ENCODE measurements at places on chromosomes 4 and X.
A peak's percentile ranks its signal among the peaks of the same experiment; 100 is the strongest.

DNA sequence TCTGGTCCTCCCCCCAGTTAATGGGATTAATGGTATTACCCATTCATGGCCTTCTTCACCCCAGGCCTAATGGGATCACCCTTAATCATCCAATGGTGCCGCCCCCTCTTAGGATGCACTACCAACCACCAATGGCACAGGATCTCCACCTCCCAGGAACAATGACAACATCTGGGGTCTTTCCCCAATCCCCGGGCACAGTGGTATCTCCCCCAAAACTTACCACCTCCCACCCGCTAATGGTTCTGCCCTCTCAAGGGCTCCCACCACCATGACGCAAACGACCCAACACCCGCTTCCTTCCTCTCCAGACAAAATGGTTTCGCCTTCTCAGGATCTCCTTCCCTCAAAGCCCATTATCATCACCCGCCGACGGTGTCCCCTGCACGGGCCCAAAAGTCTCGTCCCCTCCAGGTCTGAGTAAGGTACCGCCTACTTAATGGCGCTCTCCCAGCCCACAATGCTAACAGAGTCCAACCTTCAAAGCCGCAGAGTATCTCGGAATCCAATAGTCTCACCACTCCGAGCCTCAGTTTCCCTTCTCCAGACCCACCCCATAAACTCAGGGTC lies 458 bp downstream of the GRIPAP1 start:
- DNase-seq = peak; percentile 27

GRCh38 chrX:12672367-12673106 lies 118.7 kb upstream of the PRPS2 start:
- no peak for DNase-seq

DNA sequence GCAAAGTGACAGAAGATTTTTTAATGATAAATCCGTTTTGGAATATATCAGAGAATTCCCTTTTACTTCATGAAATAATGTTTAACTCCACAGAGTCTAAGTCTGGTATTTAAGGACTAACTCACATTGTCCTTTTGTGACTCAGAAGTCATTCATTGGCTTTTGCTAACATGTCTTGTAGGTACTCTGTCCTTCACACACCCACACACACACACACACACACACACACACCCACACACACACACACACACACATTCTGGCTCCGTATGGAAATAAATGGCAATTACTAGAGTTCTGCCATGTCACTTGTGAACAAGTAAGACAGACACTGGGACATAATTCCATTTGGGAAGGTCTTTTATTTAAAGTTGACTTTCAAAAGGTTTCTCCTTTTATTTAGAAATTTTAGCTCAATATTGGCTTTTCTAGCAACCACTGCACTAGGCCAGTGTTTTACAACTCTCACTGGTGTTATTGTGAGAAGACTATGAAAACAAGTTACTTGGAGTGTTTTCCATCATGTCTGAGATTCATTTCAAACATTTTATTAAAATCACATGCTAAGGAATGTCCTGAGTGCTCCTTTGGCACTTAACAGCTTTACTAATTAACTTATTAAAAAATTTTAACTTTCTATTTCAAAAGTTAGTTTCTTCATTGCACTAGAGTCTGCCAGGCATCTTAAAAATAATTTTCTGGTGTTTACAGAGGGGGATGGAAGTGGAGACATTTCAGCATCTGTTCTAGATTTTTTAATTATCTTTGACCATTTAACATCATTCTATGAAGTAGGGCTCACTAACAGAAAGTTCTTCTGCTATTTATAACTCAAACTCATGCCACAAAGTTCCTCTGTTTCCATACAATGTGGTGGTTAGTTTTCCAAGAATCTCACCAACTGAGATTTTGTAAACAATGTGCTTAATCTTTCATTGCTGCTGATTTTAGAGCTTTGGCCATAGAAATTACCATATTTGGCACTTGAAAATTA lies 240.3 kb upstream of the GPC4 start:
- DNase-seq = no peak

GRCh38 chr4:98571161-98571786 lies 87.1 kb downstream of the TSPAN5 start:
- no peak for DNase-seq

DNA sequence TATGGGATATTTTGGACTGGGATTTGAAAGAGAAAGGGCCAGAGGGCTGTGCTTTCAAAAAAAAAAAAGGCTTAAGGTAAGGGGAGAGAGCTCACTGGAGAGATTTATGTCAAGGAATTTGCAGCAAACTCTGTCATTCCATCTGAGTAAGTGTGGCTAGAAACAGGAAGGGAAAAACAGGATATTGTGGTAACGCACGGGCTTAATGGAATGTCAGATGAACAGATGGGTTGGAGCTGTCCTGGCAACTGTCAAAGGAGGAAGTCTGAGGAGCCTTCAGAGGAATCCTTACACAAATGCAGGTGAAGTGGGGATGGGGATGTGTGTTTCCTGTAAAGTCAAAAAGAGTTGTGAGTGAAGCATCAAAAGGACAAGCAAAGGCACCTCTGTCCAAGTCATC lies 15.1 kb upstream of the NKX3-2 start:
- no peak for DNase-seq

DNA sequence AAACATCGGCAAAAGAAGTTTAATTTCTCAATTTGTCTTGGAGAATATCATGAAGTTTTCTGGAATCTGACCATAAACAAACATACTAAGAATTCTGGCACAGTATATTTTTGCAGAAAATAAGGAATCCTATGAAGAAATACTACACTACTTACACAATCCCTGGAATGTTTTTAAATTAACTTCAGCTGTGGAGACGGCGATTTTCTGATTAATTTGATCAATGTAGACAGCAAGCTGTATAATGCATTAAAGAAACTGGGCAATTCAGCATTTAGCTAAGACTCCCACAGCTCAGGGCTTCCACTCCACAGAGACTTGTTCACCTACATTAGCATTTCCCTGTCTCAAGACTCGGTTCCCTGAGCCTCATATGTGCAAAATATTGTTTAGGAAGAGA lies 12.2 kb downstream of the EGFL6 start:
- DNase-seq = no peak

DNA sequence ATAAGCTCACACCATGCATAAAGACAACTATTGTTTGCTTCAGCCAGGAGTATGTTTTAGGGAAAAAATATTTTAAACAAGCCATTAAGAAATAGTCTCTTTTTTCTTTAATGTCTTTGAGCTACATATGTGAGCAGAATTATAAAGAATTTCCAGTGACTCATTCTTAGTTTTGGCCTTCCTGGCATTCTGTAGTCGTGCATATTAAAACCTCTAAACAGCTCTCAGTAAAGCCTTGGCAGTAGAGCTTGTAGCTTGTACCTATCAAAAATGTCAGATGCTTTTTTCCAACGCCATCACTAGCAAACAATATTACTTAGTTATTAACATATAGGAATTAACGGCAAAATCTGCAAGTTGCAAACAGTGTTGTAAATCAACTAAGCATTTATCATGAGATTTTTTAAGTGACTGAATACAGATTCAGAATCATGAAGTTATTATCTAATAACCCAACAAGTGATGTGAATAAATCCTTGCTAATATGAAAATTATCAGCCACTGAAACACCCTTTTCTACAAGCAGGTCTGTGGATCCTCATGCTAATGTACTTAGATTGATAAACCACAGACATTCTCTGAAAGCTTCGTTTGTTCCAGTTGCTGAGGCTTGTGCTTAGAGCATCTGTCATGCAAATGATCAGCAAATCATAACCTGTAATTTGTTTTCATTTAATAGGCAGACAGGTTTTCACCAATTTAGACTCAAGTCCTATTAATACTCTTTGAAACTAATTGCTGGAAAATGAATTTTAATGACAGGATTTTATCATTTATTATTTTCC lies 412.0 kb upstream of the ATOH1 start:
- DNase-seq = no peak

GRCh38 chrX:2261831-2262667 lies 238.7 kb downstream of the DHRSX start:
- peak; percentile 86 for DNase-seq

DNA sequence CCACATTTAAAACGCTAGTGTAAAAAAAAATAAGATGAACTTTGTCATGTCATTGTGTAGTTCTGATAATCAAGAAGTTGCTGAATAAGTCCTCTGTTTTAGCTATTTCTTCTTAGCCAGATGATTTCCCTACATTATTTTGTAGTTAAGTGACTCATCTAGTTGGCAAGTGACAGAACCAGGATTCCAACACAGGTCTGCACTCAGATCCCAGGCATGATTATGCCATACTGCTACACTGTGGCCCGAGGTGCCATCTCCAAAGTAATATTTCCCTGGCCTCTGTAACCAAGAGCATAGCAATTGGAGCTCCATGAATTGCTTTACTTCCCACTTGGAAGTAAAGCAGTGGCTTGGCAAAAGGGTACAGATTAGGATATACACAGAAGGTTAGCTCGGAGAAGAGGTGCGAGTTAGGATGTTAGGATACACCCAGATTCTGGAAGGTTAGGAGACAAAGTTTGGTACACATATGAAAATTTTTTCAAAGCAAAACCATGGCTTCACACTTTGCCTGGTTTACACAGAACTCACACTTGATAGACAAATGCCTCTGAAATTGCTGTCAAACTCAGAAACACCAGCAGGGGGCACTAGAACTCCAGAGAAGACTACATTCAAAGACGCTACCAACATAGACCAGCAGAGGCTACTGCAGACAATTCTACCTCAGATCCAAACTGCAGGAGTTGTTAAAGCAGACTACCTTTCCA lies 41.4 kb downstream of the SRPX2 start:
- DNase-seq = peak; percentile 83

- DNase-seq = no peak
Observed at GRCh38 chr4:37803348-37803973, 23.0 kb upstream of the PGM2 start.

DNA sequence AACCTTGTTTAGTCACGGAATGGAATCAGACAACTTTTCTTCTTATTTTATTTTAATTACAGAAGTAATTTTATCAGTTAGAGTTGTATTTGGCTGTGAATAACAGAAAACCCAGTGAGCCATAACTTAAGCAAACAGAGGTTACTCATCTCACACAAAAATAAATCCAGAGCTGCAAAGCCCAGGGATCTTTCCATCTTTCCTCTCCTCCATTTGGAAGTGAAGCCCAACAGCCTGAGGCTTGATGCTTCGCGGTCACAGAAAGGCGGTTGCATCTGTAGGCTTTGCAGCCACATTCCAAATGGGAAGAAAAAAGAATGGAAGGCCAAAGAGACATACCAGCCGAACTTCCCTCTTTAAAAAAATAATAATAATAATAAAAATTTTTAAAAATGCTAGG lies 22.6 kb downstream of the CHRNA9 start:
- DNase-seq = no peak

- DNase-seq = no peak
Observed at GRCh38 chr4:107252571-107252970, 216.5 kb upstream of the DKK2 start.

DNA sequence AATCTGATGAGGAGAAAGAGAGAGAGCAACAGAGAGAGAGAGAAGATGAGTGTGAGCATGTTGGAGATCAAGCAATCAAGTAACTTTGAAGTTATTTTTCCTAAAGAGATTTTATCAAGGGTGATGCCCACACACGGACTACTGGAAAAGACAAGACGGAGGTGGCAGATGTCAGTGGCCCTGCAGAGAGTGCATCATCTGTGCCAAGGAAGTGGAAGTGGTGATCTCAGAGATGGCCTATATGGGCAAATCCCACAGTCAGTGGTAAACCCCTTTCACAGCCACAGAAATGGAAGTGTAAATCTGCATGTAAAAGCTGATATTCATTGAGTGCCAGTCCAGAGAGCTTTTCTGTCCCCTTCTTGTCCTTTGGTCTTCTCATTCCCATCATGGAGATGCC lies 577.2 kb upstream of the AADAT start:
- no peak for DNase-seq

GRCh38 chr4:8041172-8041571 lies 101.5 kb upstream of the AFAP1 start:
- no peak for DNase-seq

DNA sequence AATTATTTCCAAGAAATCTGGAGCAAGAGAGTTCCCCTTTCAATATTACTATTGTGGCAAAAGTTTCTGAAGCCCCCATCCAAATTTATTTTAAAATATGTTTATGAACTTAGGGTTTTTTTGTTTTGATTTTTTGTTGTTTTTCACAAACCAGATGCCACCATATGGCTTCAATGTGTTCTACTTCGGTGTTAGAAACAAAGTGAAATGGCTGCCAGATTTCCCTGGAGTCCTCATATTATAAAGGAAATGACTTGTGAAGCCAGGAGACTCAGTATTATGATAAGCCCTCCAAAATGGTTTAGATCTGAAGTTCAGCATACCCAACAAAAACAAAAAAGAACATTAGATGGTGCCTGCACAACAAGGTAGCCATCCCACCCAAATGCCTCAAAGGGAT lies 154.2 kb upstream of the SPANXC start:
- DNase-seq = no peak

GRCh38 chr4:94758141-94758699 lies 465 bp downstream of the BMPR1B start:
- peak; percentile 77 for DNase-seq

DNA sequence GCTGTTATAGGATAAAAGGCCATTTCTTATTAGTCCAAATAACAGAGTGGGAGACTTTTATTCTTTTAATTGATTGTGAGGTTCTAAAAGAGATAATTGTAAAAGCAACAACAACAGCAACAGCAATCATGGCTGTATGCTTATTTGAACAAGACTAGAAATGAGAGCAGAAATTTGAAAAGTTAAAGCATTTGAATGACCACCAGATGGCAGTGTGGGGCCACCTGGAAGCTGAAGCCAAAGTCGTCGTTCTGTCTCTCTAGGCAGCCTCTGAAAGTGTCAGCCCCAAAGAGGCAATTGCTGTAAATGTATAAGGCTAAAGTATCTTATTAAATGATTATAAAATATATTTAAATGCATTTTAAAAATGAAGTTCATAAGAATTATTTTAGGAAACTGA lies 42.2 kb downstream of the SH2D1A start:
- DNase-seq = peak; percentile 63

DNA sequence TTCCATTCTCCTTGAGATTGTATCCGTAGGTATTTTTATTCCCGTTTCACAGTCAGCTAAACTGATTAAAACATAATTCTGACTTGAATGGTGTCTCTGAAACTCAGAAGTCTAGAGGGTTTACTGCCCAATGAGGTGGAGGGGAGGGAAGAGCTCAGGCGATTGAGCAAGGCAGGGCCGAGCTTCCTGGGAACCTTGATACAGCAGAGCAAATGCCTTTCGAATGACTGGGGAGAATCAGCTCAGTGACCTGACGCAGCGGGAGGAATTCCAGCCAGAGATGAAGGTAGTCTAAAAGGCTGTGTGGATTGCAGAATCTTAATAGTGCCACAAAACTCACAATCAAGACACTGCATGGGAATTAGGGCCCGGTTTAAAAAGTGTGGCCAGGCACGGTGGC lies 233.6 kb downstream of the EVC2 start:
- no peak for DNase-seq

GRCh38 chr4:12844141-12844540 lies 640.0 kb downstream of the RAB28 start:
- DNase-seq = no peak
